ENCODE measurements at places on chromosomes 11 and 22. TPM values are rescaled to one million over a fixed set of nuclear protein-coding genes. Genes with fewer than 3 reads are reported as not detected.

GRCh38 chr11:105988197-105988596, 33.8 kb downstream of the MSANTD4 start:
- DNase-seq: no peak

DNA sequence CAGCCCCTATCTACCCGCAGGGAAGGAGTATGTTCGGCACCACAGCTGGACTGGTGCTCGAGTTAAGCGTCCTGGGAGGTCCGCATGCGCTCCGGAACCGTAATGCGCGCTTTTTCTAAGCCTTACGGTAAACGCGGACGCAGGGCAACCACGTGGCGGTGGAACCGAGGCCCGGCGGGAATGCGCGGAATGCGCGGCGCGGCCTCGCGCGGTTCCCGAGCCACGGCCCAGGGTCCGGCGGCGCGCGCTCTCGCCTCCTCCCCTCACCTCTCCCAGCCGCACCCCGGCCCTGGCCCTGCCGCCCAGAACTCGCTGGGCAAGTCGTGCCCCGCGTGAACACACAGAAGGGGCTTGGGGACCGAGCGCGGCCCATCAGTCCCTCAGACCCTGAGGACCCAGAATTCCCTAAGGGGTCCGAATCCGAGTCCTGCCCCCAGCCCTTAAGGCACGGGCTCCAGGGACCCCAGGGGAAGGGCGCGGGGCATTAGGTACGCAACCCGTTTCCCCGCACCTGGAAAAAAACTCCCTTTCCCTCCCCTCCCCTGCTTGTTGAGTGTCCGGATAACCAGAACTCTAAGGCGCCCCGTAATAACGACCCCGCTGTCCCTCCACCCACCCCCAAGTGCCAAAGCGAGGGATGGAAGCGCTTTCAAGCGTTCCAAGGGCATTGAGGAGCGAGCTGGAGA, 4.3 kb upstream of the CCND1 start:
- DNase-seq: no peak

- no peak for DNase-seq
Observed at GRCh38 chr11:73428227-73428626, 52.0 kb downstream of the RELT start.

- no peak for DNase-seq
Observed at GRCh38 chr11:60857378-60858232, 1.9 kb upstream of the PTGDR2 start.

GRCh38 chr11:66936311-66936711, 21.9 kb downstream of the PC start:
- no peak for DNase-seq

DNA sequence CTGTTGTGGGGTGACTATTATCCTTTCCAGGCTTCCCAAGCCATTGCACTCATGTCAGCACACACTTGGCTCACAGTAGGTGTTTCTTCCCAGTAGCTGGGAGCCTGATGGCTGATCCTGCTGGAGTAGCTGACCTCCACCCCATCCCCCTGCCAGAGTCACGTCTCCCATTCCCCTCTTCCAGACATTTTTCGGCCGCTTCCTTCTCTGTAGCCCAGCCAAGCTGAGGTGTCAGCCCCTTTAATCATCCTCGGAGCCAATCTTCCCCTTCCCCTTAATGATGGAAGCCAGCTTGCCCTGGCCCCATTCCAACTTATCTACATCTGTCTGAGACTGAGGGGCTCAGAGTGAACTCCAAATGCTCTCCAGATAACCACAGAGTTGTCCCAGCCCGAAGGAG, 550.7 kb downstream of the MN1 start:
- no peak for DNase-seq

- peak; percentile 90 for DNase-seq
Observed at GRCh38 chr11:129895126-129896041, at the start of gene NFRKB. Gene NFRKB, minus strand, starts transcription at chr11:129895578. Its CDS starts 2,729 bp downstream, at chr11:129892849.

- DNase-seq: no peak
Observed at GRCh38 chr11:68326334-68327215, 14.2 kb downstream of the LRP5 start.

- no peak for DNase-seq
Observed at GRCh38 chr11:60088364-60088763, at the start of gene MS4A2. Gene MS4A2, plus strand, starts transcription at chr11:60088664. Its CDS starts 102 bp downstream, at chr11:60088766.

DNA sequence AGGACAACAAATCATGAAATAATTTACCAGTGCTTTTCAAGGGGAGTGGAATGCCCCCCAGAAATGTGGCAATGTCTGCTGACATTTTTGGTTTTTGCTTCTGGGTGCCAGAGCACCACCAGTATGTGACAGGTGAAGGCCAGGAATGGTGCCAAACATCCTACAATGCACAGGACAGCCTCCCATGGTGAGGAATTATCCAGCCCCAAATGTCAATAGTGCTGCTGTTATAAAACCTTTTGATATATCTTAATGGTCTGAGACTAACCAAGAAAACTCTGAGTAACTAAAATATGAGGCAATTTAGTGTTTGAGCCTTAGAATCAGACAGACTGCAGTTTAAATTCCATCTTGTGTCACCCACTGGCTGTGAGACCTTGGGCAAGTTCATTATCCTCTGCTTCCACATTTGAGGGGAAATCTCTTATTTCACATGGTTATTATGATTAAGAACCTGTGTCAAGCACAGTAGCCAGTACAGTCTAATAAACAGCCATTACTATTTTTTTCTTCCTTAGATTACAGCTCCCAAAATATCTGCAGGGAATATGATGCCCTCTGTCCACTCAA, 69.5 kb downstream of the AMBRA1 start:
- DNase-seq: no peak

- no peak for DNase-seq
Observed at GRCh38 chr11:33723238-33723881, 12.9 kb downstream of the CD59 start.

- no peak for DNase-seq
Observed at GRCh38 chr11:64178951-64179639, 6.9 kb upstream of the STIP1 start.

DNA sequence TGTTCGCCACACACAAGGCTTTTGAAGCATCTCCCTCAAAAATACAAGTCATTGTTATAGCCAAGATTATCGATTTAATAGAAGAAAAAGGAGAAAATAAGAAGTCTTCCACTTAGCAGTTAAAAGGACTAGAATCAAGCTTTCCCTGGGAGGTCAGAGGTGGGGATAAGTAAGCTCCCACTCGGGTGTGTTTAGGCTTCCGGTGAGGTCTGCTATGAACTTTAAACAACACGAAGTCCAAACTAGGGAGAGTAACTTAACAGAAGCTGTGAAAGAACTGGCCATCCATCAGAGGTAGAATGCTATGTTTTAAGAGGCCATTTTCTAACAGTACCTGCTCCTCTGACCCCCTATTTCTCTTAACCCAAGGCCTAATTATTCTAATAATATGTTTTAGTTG, 91.4 kb upstream of the APOA1 start:
- DNase-seq: no peak

DNA sequence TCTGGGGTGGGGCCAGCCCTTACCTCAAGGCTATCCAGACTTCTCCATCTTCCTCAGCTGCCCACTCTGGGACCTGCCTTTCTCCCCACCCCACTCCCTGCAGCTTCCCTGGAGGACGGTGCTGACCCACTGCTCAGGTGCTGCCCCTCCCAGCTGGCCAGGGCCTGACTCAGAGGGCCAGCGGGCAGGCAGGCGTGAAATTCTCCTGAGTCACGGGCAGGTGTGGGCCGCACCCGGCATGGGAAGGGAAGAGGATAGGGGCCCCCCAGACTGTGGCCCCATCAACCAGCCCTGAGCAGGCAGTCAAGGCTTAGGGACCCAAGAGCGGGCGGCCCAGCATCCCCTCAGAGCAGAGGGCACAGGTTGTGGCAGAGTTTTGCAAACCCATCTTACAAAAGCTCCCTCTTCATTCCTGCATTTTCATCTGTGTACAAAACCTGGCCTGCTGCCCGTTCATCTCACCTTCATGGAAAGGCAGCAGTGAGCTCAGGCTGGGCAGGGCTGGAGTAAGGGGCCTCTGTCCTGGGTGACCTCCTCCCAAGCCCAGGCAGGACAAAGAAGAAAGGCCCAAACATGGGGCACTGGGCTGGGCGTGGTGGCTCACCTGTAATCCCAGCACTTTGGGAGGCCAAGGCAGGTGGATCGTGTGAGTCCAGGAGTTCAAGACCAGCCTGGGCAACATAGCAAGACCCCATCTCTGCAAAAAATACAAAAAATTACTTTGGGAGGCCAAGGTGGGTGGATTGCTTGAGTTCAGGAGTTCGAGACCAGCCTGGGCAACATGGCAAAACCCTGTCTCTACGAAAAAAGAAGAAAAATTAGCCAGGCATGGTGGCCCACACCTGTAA, 6.1 kb downstream of the RHOD start:
- no peak for DNase-seq

- DNase-seq: no peak
Observed at GRCh38 chr11:45151362-45151982, 5.0 kb downstream of the PRDM11 start.

Gene IL17REL
- not detected for total RNA-seq

Gene TMEM151A
- not detected for total RNA-seq

Gene SOX6
- 0.04 TPM for total RNA-seq

Gene OR51B5
- total RNA-seq: not detected

Data from activated naive CD8-positive, alpha-beta T cell treated with anti-CD3 and anti-CD28 coated beads for 36 hours (primary cell).